Cortex of kidney (tissue), 1 donor: ENCODE measurements at places on chromosomes 13 and 19.

- no peak for DNase-seq
These were observed 540.5 kb downstream of the PCDH9 start for GRCh38 chr13:66689628-66690027.

- no peak for DNase-seq
These were observed 15.3 kb downstream of the RAB3D start for GRCh38 chr19:11324079-11324661.

DNA sequence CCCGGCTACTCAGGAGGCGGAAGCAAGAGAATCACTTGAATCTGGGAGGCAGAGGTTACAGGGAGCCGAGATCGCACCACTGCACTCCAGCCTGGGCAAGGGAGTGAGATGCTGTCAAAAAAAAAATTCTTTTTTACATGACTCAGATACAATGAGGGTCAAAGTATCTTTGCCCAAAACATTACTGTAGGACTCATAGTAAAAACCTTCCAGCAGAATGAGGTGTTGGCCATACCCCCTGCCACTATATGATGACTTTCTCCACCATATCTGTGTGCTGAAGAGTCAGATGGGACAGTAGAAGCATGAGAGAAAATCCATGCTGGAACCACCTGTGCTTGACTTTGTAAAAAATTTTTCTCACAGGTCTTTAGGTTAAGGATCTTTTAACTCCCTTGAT, 86.7 kb downstream of the COL4A2 start:
- no peak for DNase-seq

- DNase-seq = no peak
These were observed 293.5 kb downstream of the SPRY2 start for GRCh38 chr13:80047406-80047805.

- no peak for DNase-seq
These were observed 25.3 kb downstream of the TRPM4 start for GRCh38 chr19:49182848-49183375.

GRCh38 chr19:33394006-33394722, 20.7 kb downstream of the CEBPG start:
- DNase-seq = no peak

DNA sequence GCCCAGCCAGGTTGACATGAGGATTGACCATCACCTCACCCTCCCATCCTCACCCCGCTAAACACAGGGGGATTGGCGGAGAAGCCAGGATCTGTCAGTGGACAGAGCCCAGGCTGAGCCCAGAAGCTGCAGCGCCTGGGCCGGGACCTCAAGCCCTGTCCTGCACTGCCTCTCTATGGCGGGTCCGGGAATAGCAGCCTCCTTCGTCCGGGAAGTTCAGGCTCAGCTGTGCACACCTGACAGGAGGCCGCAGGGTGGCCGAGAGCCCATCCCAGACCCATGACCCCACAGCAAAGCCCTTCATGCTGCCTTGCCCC, 67.8 kb downstream of the SPACA7 start:
- DNase-seq = no peak

- no peak for DNase-seq
These were observed 40.5 kb downstream of the TEX26 start for GRCh38 chr13:30972888-30973377.

DNA sequence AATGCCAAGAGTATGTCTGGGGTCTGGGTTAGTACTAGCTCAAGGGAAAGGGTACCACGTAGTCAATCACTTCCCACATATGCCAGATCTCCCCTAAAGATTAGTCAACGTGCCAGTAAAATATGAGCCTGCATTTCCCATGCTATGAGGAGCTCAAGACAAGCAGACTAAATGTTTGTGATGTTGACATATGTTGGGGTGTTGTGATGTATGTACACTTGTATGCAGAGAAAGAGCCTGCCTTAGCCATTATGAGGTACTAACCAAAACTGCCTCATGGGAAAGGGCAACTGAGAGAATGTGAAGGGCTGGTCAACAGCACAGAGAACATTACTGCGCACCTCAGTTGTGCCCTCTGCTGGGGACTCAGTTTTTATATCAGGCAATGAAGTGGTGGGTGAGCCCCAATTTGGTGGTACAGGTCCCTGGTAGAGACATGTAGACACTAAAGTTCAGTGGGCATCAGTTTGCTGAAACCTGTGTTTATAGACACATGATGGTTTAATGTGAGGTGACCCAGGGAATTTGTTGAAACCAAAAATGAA, 287.0 kb downstream of the DCT start:
- no peak for DNase-seq

- no peak for DNase-seq
These were observed 6.7 kb upstream of the MKNK2 start for GRCh38 chr19:2057484-2058469.

- DNase-seq = no peak
These were observed 619.3 kb downstream of the GPC5 start for GRCh38 chr13:92017737-92018136.

DNA sequence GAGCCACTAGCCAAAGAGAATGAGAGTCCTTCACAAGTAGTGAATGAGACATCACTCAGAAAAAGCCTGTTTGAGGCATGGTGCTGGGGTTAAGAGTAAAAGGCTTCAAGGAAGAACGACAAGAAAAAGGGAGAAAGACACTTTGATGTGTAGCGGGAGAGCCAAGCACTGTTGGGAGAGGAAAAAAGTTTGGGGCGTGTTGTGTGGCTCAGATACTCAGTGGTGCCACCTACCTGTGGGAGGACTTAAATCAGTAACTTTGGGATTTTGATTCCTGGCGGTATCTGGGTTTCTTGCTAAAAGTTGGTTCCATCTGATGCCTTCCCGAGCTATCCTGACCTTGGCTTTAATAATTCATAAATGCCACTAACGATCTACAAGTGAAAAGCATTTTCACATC, 12.3 kb downstream of the ELSPBP1 start:
- DNase-seq = no peak

DNA sequence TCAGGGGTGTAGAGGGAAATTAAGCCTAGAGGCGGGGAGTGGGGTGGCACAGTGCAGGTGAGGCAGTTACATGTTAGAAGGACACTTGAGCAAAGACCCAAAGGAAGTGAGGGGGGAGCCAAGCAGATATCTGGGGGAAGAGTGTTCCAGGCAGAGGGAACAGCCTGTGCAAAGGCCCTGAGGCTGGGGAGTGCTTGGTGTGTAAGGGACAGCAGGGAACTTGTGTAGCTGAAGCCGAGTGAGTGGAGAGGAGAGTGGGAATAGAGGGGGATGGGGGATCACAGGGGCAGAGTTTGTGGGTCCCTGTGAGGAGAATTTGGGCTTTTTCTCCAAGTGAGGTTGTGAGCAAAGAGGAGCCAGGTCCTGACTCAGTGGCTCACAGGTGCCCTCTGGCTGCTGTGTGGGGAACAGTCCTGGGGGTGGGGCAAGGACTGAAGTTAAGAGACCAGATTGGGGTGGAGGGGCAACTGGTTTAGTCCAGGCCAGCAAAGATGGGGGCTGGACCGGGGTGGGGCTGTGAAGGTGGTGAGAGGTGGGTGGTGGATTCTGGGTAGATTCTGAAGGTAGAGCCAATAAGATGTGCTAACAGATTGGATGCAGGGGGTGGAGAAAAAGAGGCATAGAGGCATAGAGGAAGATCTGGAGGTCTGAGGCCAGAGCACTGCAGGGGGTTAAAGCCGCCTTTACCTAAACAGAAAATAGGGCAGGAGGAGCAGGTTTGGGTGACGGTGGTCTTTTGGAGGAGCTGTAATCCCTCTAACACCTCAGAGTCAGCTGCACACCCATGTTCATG, 75.3 kb downstream of the CACNA1A start:
- DNase-seq = no peak

GRCh38 chr19:18475762-18476331, 37.9 kb upstream of the ISYNA1 start:
- DNase-seq = no peak

- DNase-seq = no peak
These were observed 14.5 kb downstream of the PPFIA3 start for GRCh38 chr19:49133621-49134454.

DNA sequence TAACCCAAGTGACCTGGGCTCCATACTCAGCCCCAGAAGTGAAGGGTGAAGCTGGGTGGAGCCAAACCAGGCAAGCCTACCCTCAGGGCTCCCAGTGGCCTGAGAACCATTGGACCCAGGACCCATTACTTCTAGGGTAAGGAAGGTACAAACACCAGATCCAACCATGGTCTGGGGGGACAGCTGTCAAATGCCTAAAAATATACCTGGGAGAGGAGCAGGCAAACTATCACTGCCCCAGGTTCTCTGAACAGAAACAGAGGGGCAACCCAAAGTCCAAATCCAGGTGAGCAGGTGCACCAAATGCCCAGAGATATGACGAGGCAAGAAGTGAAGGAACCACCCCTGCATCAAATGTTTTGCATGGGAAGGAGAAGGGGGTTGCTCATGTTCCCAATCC, 6.1 kb upstream of the CEACAM7 start:
- no peak for DNase-seq

DNA sequence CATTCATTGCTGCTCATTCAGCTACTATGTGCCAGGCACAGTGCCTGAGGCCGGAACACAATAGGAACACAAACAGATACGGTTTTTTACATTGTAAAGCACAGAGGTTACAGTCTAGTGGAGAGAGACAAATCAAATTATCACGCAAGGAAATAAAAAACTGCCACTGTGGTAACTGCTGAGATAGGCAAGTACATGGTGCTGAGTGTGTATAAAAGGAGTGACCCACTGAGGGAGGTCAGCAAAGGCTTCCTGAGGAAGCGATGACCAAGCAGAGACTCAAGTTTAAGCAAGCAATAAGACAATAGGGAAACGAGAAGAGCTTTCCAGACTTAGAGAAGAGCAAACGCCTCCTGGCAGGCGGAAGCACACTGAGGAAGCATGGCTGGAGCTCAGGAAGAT, 56.4 kb downstream of the NUFIP1 start:
- DNase-seq = no peak

- no peak for DNase-seq
These were observed 9.3 kb downstream of the PDX1 start for GRCh38 chr13:27928805-27929753.

DNA sequence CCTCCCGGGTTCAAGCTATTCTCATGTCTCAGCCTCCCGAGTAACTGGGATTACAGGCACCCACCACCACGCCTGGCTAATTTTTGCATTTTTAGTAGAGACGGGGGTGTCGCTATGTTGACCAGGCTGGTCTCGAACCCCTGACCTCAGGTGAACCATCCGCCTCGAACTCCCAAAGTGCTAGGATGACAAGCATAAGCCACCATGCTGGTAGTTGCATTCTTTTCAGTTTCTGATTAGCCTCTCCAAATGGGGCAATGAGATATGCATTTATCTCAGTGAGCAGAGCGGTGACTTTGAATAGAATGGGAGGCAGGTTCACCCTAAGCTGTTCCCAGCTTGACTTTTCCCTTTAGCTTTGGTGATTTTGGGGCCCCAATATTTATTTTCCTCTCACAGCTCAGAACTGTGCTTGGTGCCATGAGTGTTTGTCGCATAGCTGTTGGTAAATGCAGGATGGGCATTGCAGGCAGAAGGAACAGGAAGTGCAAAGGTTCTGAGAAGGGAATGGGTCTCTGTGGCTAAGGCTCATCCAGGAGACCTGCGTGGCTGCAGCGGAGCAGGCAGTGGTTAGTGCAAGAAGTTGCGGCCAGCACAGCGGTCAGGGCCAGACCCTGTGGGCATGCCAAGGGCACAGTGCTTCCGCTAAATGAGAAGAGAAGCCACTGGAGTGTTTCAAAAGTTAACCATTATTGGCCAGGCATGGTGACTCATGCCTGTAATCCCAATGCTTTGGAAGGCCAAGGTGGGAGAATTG, 20.7 kb downstream of the LYPD3 start:
- DNase-seq = no peak

GRCh38 chr19:52665529-52665928, 27.4 kb upstream of the ZNF83 start:
- DNase-seq = no peak

DNA sequence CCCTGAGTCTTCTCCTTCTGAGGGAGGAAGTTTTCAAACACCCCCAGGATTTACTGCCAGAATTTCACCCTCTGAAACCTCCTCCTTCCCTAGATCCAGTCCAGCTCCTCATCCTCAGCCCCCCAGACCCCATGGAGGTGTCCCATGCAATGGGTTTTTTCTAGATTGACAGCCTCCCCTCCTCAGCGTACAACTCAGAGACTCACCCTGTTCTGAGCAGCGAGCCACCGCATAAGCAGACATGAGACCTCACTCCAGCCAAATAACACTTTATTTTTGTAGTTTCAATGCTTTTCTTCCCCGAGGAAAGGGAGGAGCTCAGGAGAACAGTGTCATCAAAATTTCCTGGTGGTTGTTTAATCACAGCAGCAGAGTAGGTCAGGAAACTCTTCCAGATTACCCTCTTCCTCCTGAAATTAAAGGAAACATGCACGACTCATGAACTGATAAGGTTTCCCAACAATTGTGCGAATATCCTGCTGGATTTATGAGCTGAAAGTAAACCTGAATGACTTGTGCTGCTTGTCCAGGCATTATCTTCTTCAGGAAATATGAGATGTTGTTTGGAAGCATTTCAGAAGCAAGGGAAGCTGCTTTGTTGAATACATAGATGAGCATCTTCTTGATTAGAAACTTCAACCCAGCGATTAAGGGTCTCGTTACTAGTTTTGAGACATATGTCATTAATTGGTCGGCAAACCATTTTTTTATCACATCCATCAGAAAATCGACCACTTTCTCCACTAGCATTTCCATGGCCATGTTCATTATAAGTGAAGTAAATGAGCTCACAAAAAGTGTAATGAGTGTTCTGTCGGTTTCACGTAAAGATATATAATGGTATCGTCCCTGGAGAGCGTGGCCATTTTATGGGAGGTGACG, 36.2 kb downstream of the ERICH4 start:
- no peak for DNase-seq

DNA sequence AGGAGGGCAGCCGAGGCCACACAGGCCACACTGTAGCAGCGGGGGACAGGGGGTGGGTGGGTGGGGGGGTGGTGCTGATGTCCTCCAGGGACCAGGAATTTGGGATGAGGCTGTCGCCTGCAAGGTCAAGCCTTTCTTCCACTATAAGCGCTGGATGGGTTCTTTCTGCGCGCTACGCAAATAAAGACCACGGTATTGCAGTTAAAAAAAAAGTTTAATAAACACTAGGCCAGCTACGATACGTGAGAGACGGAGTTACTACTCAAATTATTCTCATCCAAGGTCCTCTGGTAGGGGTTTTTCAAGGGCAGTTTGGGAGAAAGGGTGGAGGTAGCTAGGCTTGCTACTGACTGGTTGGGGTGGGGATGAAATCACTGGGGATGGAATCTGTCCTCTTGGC, 508 bp upstream of the ZNF44 start:
- no peak for DNase-seq

DNA sequence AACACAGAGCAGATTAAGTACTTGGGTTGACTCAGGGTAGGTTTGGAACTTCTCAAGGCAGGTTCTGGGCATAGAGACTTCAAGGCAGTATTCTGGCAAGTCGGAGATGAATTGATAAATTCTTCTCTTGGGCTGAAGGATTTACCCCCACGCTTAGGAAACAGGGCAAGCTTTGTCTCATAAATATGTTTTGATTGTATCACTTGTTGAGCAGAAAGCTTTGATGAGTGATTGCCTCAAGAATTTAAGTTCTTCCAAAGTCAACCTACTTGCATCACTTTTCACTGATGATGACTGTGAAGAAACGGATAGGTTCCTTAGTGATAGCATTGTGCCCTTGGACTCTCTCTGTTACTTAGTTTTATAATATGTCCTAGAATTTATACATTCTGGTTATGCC, 258.6 kb upstream of the DACH1 start:
- no peak for DNase-seq

- no peak for DNase-seq
These were observed 166.1 kb upstream of the MYO16 start for GRCh38 chr13:108463340-108463739.
